ENCODE measurements at places on chromosomes 16 and 17.

DNA sequence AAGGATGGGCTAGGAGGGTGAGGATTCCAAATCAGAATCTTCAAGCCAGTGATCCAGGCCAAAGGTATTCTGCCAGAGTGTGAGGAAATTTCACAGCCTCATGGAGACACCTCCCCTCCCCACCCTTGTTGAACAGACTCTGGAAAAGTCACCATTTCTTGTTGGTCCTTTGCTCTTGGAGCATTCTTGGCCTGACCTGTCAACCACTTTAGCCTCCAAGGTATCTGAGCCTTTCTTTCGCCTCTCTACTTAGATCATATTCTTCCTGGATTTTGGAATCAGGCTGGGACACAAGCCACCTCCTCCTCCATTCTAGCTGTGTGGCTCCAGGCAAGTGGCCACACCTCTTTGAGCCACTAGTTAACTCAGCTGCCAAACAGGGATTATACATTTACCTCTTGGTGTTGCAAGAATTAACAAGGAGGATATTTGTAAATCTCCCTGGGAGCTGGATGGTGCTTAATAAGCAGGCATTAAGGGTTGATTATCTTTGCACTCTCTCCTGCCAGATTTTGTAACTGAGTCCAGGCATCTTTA is 193.5 kb downstream of the WWOX start:
- DNase-seq = no peak

DNA sequence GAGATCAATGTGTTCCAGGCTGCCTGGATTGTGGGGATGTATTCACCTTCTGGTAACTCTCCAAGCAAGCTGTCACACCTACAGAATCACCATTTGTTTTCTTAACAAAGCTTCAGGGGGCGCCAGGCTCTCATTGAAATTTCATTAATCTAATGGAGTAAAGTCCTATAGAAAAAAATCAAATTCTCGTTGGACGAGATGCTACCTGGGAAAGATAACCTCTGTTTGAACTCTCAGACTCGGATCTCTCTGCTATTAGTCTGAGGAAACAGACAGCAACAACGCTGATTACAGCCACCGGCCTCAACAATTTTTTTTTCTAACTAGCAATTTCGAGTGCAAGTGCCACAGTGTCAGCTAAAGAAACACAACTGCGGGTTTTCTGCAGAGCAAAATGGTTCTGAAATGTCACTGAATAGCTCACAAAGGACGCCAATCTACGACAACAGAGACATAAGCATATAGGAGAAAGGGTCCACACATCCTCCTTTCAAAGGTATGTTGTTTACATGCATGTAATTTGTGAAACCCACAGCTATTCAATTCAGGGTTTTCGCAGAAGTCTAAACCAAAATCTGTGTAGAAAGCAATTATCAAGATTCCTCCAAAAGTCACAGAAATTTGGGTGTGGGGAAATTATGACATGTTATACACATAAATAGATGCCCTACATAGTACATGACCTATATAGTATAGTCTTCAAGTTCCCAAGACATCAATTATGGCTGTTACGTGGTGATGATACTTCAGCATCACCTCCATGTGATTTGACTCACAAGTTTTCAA is 135.8 kb downstream of the SKAP1 start:
- DNase-seq = no peak

- DNase-seq = no peak
Observed at GRCh38 chr17:59493867-59494266, 71.5 kb upstream of the DHX40 start.

GRCh38 chr17:1462164-1463112 is 6.4 kb upstream of the CRK start:
- no peak for DNase-seq

GRCh38 chr16:64362193-64362592 is 759.7 kb downstream of the CDH11 start:
- DNase-seq = no peak

GRCh38 chr17:77959126-77959925 is 823 bp downstream of the TNRC6C start:
- no peak for DNase-seq

GRCh38 chr17:10161386-10161785 is 37.0 kb downstream of the GAS7 start:
- DNase-seq = no peak

- no peak for DNase-seq
Observed at GRCh38 chr17:39393736-39394135, 7.7 kb downstream of the FBXL20 start.

GRCh38 chr16:71895679-71896365 is 491 bp downstream of the IST1 start:
- peak; percentile 16 for DNase-seq

DNA sequence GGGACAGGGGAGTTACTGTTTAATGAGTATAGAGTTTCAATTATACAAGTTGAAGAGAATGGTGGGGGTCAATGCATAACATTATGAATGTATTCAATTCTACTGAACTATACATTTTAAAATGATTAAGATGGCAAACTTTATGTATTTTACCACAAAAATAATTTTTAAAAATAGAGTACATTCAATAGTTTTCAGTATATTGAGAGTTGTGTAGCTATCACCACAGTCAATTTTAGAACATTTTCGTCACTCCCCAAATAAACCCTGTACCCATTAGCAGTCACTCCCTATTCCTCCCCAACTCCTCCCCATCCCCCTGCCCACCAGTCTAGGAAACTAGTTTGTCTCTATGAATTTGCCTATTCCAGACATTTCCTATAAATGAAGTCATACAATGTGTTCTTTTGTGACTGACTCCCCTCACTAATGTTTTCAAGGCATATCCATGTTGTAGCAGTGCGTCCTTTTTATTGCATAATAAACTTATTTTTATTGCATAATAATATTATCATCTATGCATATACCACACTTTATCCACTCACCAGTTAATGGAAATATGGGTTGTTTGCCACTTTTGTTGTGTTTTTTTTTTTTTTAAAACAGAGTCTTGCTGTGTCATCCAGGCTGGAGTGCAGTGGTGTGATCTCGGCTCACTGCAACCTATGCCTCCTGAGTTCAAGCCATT is 52.5 kb upstream of the ERN1 start:
- no peak for DNase-seq

GRCh38 chr17:63641692-63642448 is 19.7 kb downstream of the MAP3K3 start:
- no peak for DNase-seq

GRCh38 chr17:76265624-76266243 is 586 bp downstream of the UBALD2 start:
- no peak for DNase-seq

- no peak for DNase-seq
Observed at GRCh38 chr17:1126250-1126797, 53.5 kb downstream of the ABR start.

- no peak for DNase-seq
Observed at GRCh38 chr17:74663561-74663960, 40.0 kb upstream of the CD300E start.

DNA sequence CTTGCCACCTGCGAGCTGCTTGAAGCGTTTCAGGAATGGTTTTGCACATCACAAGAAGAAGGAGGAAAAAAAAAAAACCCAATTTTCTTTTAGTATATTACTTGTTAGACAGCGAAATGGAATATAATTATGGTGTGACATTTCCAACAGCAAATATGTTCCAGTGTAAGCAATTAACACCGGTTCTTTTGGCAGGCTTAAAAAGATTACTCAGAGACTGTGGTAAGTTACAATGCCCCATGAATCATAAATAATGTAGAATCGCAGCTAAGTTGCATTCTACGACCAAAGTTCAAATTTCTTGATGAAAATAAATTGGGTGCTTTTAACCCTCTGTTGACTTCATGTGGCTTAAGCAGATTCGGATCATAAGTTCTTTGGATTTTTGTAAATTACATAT is 245.2 kb downstream of the XYLT1 start:
- no peak for DNase-seq

- no peak for DNase-seq
Observed at GRCh38 chr17:75739801-75740200, 18.5 kb downstream of the ITGB4 start.

DNA sequence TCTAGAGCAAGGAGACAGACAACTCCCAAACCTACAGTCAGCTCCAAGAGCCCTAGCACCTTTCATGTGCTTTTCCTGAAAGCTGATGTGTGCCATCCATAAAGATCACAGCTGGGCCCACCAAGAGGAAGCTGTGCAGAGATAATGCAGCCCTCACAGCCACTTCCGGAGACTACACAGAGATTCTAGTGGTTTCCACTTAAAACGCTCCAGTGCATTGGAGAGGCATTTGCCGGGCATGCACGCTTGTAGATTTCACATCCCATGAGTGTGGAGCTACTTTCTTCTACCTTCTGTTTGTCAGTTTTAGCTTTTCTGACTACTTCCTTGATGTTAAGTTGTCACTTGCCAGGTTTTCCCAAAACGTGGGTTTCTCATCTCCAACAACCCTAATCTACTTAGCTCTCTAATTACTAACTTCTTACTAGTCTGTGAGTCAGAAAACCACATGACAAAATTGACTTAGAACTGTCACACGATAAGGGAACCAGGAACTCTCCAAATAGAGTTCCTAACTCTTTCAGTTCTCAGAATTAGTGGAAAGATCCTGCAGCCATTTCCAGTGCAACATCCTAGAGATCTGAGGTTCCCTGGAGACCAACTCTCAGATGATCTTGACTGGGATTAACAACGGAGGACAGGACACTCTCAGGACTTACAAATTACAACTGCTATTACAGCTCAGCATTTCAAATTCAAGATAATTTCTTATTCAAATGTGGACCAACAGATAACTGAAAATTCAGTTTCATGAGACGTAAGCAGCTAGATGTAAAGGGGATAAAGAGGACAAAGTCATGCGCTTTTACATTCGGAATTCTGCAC is 28.6 kb downstream of the PMP22 start:
- DNase-seq = no peak

GRCh38 chr17:60508384-60508980 is 17.6 kb downstream of the APPBP2 start:
- DNase-seq = no peak

DNA sequence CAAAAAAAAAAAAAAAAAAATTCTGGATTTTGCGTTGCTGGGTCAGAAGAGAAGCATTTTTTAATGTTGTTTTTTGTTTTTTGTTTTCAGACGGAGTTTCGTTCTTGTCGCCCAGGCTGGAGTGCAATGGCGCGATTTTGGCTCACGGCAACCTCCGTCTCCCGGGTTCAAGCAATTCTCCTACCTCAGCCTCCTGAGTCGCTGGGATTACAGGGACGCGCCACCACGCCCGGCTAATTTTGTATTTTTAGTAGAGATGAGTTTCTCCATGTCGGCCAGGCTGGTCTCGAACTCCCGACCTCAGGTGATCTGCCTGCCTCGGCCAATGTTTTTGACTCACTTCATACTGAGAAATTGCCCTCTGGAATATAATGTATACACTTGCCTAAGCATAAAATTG is 11.0 kb upstream of the PAFAH1B1 start:
- no peak for DNase-seq

GRCh38 chr16:21101631-21102420 is 48.8 kb downstream of the DNAH3 start:
- no peak for DNase-seq

GRCh38 chr17:31902693-31903092 is 1.2 kb upstream of the UTP6 start:
- DNase-seq = no peak

DNA sequence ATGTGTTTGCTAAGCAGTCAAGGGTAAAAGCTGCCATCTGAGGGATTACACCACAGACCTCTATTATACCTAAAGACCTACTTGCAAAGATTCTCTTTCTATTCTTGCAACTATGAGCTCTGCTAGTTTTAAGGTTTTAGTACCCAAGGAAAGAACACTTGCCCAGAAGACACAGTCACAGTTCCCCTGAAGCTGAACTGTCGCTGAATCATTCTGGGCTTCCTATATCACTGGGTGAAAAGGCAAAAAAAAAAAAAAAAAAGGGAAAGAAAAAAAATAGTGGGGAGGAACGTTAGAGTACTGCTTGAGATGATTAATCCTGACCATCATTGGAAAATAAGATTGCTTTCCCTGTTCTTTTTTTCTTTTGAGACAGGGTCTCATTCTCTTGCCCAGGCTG is 37.9 kb downstream of the LYRM1 start:
- DNase-seq = no peak

GRCh38 chr17:48484256-48484655 is 46.6 kb downstream of the HOXB1 start:
- no peak for DNase-seq

GRCh38 chr16:72009779-72010178 is 1.2 kb downstream of the DHODH start:
- DNase-seq = no peak

- DNase-seq = no peak
Observed at GRCh38 chr17:6576038-6576785, 19.9 kb upstream of the PITPNM3 start.

- DNase-seq = no peak
Observed at GRCh38 chr16:24308200-24308599, 52.1 kb downstream of the CACNG3 start.
